ENCODE measurements at places on chromosomes 11 and 22.

DNA sequence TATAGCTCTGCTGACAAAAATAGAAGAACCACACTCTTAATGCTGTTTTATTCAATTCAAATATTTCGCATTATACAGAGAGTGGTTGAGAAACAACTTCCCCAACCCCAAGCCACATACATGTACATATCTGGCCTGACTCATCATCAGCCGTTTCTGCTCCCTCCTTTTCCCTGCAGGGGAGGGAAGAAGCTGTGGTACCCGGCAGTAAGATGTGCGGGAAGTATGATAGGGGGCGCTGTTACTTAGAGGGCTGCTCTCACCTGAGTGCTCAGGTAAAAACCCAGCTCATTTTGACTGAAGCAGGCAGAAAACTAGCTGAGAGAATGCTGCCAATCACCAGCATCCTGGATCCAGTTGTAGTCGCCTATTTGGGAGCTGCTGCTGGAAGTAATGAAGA, 85.5 kb downstream of the NELL1 start:
- DNase-seq: peak; percentile 26

DNA sequence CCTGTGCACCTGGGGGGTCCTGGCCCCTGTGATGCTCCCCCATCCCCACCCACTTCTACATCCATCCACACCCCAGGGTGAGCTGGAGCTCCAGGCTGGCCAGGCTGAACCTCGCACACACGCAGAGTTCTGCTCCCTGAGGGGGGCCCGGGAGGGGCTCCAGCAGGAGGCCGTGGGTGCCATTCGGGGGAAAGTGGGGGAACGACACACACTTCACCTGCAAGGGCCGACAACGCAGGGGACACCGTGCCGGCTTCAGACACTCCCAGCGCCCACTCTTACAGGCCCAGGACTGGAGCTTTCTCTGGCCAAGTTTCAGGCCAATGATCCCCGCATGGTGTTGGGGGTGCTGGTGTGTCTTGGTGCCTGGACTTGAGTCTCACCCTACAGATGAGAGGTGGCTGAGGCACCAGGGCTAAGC, 20.0 kb upstream of the TALDO1 start:
- DNase-seq: no peak

GRCh38 chr22:34414467-34415440, 494.5 kb upstream of the LARGE1 start:
- DNase-seq: peak; percentile 46

GRCh38 chr11:2685566-2686359, 14.0 kb downstream of the KCNQ1OT1 start:
- no peak for DNase-seq

DNA sequence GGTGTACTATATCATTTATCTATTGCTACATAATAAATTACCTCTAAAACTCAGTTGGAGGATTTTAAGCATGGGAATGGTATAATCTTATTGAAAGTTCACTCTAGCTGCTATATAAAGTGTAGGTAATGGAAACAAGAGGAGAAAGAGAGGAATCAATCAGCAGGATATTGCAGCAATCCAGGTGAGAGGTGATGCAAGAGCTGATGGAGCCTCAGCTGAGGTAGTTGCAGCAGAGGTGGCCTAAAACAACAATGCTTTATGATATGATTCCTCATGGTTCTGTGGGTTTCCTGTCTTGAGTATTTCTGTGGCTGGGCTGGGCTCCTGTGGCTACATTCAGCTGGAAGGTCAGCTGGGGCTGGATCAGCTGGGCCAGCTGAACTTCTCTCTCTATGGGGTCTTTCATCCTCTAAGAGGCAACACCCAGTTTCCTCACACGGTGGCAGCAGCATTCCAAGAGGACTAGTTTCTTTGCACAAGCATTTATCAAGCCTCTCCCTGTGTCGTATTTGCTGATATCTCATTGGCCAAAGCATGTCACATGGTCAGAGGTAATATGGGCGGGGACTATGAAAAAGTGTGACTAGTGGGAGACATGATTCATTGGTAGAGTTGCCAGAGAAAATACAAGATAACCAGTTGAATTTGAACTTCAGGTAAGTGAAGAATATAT, 135.4 kb upstream of the LARGE1 start:
- peak; percentile 16 for DNase-seq

- no peak for DNase-seq
Observed at GRCh38 chr11:91404344-91404743, 820.3 kb upstream of the FAT3 start.

DNA sequence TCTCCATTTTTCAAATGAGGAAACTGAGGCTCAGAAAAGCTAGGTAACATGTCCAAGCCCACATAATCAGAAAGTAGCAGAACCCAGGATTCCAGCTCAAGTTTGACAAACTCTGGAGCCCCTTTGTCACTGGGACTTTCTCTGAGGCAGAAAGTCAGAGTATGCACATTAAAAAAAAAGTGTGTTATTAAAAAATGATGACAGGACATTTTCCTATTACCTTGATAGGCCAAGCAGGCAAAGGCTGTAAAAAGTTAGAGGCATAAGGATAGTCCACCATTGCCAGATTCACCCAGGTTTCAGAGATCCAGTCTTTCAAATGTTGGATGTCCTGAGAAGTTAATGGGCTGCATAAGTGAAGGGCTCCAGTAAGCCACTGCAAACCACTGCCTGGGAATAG, 51.4 kb downstream of the PRCP start:
- DNase-seq: no peak

DNA sequence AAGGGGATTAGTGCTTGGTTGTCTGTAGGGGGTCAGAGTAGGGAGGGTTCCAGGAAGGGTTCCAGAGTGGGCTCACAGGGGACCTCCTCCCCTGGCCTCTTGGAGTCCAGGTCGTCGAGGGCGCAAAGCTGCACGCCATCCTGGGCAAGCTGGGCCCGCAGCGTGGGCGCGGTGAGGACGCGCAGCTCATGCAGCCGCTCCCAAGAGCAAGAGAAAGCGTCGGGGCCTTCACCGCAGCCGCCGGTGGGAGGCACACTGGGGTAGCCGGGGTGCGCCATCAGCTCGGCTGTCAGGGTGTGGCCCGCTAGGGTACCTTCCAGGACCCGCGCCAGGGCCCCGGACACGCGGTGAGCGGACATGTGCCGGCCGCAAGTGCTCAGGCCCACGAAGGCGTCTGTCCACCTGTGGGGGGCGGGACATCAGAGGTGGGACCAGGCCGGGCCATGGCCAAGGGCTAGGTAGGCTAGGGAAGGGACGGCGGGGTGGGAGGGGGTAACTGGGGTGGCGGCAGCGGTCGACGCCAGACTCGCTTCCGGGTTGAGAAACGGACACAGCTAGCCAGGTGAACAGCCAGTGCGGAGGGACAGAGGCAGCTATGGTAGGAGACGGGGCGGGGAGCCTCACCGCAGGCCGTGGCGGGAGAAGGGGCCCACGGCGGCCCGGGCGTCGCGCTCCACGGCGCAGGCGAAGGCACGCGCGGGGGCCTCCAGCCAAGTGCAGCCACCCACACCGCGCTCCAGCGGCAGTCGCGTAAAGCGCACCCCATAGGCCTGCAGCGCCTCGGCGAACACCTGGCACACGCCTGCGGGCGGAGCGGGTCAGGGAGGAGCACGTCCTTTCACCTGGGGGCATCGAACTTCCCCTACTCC, 1.2 kb downstream of the YDJC start:
- peak; percentile 35 for DNase-seq
